ENCODE measurements at places on chromosomes 7 and 10.

DNA sequence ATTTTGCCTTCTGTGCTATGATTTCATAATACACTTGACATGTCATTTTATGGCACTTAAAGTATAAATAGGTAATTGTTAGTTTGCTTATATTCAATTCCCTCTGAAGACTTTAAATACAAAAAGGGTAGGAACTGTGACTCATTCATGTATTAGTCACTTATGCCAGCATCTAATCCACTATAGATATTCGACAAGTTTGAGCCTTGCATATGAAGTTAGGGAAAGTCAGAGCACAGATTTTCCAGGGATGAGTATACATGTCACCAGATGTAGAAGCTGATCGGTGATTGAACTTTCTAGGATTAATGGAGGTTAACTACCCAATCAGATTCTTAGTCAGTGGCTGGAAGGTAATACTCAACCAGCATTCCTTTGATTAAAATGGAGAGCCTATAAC is 1321.5 kb downstream of the XPNPEP1 start:
- DNase-seq: no peak

GRCh38 chr10:17024461-17024860 is 105.2 kb downstream of the CUBN start:
- no peak for DNase-seq

DNA sequence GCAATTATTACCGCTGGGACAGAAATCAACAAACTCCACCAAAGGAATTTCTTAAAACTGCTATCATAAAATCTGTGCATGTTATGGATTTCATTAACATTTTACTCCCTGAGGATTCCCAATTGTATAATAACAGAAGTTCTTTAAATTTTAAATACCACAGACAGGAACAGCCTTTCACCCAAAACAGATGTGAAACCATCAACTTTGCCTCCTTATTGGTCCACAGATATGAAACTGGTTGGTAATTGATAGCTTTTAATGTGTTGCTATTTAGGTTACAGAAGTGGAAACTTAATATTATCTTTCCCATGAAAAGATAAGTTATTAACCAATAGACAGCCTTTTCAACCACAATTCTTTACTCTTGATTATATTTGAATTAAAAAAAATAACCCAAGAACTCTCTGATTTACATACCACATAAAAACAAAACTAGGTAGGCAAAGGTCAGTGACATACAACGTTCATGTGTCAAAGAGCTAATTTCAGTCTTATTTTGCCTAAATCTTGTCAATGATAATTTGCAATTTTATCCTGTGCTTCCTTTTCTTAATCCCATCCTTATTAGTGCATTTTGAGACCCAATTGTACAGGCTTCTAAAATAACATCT is 90.0 kb downstream of the NRP1 start:
- DNase-seq: no peak

DNA sequence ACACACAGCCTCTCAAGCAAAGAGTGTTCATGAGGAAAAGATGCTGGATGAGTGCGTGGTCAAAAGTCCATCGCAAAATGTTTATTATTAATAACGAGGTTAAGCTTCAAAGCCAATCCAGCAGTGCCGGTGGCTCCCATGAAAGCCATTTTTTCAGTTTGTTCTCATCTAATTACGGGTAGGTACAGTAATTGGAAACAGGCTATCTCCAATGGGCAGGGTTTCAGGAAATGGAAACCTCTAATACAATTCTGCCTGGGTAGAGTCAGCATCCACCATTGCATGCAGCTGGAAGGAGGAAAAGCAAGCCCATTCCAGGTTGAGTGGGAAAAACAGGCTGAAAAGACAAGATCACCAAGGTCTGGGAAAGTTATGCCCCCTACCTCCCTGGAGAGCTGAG is 57.4 kb downstream of the GPAM start:
- no peak for DNase-seq

DNA sequence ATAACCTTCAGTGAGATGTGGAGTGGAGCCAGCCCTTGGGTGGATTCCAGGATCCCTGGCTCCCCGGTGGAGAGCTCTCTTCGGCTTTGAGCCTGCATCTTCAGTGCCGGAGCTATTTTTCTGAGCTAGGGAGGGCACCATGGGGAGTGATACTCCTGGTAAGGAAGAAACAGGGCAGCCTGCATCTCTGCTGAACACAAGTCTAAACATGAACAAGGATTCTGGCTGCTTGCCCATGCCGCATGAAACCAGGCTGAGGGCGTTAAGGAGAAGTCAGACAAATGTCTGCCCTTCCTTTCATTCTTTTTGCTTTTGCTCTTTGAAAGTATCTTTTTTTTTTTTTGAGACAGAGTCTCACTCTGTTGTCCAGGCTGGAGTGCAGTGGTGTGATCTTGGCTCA is 60.4 kb downstream of the EVX1 start:
- no peak for DNase-seq

- no peak for DNase-seq
These were observed 16.9 kb downstream of the TSPAN14 start for GRCh38 chr10:80471001-80471400.

DNA sequence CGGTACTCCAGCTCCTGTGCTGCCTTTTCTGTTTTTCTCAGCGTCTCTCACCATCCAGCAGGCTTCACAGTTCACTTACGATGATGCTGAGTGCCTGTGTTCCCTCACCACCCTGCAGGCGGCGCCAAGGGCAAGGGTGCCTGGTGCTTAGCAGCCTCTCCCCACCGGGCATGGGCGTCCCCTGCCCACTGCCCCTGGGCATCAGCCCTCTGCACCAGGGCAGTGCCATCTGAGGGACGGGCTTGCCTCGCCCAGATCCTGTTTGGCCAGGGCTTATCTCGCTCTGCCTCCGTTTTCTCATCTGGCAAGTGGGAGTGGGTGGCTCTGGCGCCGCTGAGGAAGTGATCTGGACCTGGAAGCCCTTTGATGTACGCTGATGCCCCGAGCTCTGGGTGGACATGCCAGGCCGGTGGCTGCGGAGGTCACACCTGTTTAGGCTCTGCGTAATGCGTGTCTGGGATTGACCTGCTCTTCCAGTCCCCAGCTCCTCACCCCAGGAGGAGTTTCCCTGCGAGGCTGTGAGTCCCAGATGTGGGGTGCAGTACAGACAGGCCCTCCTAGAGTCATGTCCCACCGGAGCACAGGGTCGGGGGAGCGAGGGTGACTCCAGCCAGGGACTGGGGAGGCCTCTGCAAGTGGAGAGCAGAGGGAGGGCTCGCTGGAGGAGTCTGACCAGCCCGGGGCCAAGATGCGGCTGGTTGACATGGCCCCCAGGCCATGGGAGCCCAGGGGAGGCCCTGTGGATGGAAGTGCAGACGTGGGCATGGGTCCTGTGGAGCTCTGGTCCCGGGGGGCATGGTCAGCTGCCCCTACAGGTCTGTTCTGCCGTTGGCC is 11.8 kb downstream of the TTYH3 start:
- DNase-seq: no peak

GRCh38 chr10:119406601-119407253 is 135.8 kb downstream of the RGS10 start:
- no peak for DNase-seq

GRCh38 chr10:69100136-69100872 is 12.4 kb downstream of the SRGN start:
- DNase-seq: no peak

DNA sequence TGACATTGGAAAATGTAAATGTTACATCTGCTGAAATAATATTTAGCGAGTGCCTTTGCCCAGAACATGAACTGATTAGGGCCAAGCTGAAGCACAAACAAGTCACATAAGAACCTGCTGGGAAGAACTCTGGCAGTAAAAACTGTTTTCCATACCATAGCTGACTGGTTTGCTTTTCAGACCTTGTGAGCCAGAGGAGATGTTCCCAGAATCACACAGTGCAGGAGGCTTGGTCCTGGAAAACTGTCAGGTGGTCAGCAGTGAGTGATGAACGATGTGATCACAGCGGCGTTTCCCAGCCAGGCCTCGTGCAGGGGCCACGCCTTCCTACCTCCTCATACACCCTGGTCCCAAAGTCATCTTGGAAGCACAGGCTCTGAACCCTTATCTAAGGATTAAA is 164.2 kb upstream of the EEPD1 start:
- no peak for DNase-seq

DNA sequence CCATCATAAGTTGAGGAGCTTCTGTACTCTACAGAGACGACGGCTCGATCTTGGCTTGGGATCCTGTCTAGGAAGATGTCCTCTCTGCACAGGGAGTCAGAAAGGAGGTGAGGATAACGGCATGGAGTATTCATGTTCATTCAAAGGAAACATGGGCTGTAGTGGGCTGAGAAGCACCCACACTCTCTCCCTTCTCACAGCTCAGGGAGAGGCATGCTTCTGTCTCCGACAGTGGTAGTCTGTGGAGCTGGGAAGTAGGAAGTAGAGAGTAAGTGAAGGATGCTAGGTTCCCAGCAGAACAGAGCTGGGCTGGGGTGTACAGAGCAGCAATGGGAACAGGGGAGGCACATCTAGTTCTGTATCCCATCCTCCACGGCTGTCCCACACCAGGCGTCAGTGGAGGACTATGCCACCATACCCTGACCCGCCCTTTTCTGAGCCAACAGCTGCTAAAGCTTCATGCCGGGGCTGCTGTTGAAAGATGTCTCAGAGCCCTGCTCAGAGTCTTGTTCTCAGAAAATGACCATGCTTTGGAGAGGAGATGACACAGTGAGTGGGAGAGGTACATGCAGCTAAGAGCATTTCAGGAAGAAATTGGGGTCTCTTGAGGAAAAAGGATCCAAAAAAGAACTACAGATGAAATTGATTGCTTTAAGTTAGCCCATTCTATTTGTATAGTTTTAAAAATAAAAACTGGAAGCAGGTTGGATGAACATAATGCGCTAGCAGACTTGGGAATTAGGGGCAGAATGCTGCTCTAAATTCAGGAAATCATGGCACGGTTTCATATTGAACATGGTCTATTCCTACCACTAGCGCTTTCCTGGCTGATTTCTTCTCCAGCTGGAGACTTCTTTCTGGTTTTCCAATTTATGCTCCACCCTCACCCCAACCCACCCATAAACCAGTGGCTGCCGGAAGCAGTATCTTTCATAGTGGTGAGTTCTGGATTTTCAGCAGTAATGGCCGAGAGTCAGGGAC is 138.6 kb downstream of the CHN2 start:
- DNase-seq: no peak

- DNase-seq: no peak
These were observed 13.6 kb downstream of the STEAP2 start for GRCh38 chr7:90225181-90225580.

DNA sequence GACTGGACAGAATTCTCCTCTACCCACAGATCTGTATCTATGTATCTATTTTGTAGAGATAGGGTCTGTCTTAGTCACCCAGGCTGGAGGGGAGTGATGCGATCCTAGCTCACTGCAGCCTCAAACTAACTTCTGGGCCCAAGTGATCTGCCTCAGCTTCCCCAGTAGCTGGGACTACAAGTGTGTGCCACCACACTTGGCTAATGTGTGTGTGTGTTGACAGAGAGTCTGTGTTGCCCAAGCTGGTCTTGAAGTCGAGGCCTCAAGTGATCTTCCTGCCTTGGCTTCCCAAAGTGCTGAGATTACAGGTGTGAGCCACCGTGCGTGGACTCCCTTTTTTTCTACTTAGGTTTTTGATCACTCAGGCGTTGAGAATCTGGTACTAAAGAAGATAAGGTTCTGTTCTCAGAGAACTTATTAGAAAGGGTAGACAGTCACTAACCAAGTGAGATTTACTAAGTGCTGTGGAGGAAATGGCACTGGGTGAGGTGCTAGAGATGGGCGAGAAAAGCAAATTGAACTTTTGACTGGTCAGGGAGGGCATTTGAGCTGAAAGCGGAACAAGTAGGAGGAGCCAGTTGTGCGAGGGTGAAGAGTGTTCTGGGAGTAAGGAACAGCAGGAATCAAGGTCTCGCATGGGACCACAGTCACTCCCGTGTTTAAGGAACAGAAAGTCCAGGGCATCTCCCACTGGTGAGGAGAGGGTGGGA is 18.0 kb downstream of the NDUFB2 start:
- no peak for DNase-seq

Measured in cardiac fibroblast (primary cell).